ENCODE measurements at places on chromosomes 1 and 21.

DNA sequence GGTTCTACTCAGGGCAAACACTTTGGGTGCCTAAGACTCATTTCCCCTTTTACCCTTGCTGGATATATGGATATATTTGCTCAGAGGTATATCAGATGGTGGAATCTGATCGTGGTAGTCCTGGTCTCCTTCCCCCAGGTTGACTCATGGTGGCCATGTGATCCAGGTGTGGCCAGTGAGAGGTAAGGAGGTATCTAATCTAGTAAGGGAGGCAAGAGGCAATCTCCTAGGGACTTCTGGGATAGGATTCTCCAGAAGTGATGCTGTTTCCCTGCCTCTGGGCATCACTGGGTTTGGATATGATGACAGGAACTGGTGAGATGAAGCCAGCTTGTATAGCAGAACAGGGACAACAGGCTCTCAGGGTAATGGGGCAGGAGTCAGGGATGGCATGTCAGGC lies 8.5 kb upstream of the DENND2D start:
- DNase-seq: no peak

DNA sequence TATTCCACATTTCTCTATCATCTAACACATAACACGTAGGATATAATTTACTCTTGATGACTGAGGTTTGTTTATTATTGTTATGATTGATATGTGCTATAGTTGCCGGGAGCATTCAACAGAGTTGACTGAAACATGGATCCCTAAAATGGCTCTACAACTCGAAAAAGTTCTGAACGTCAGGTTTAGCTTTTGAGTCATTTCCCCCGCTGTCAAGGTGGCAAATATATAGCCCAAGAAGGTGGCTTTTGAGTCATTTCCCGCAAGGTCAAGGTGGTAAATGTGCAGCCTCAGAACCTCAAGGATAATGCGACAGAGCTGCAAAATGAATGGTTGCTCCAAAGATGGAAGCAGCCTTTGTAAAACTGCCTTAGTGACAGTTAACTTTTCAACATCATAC lies 104.0 kb downstream of the NIBAN1 start:
- no peak for DNase-seq

DNA sequence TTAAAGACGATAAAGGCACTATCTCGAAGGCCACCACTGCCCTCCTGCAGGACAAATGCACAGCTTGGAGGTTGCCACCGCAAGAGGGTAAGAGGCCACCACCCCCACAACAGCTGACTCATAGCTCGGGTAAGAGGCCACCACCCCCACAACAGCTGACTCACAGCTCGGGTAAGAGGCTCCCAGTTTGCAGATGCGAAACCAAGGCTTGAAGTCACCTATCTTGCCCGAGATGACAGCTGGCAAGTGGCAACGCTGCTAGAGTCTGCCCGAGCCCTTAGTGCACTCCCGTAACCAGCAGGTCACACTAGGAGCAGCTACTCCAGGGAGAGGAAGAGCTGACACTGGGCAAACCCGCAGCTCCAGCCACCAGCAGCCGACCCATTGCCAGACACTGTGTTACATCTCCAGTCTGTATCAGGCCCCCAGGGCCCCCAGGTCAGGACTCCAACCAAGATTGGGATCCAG lies 17.1 kb upstream of the SPSB1 start:
- DNase-seq: no peak

DNA sequence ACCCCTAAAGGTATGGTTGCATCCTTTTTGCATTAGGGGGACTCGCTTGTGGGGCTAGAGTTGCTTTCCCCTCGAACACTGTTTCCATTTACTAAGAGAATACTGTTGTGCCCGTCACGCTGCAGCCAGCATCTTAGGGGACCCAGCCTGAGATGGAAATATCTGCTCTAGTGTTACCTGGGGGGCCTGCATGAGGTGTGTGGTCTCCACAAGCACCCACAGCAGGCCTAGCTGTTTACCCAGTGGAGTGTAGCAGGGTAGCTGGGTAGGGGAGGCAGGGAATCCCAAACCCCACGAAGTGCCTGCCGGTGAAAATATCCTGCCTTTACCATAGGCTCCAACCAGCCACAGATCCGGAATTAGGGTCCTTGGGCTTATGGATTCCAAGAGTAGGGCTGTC lies 303.6 kb downstream of the PTPRU start:
- DNase-seq: no peak

GRCh38 chr1:90839323-90839722 lies 122.2 kb upstream of the BARHL2 start:
- DNase-seq: no peak

DNA sequence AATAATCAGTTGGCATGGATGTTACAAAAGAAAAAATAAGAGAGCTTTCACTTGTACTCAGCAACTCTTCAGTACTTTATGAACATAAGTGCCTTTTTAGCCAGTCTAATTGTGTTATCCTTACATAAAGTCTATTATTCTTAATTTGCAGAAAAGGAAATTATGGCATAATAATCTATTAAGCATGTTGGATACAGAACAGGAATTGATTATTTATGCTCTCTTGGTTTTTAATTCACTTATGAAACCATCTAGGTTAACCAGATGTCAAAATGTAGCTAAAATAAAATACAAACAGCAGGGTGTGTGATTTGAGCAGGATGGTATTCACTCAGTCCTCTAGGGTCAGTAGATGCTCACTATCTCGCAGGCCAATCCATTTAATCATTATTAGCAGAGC lies 79.7 kb downstream of the PLPPR5 start:
- no peak for DNase-seq

- no peak for DNase-seq
Measured at GRCh38 chr21:35345954-35346353, 296.9 kb upstream of the RUNX1 start.

DNA sequence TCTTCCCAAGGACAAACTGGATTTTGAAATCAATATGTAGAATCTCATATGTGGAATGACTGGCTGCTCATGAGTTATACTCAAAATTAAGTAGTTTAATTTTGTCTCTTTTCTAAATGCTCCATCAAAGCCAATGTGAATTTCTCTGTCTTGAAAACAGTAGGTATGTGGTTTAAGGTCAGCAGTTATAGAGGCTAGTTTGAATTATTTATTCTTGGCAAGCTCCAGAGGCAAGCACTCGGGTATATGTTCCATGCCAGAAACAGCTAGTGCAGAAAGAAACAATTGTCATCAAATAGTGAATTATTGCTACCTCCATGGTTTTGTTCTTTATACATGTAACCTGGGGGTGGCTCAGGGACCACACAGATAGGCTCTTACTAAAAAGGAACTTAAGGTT lies 63.5 kb downstream of the LRIG2 start:
- no peak for DNase-seq

Data from amygdala (tissue), 56 donors.